Stimulated activated CD4-positive, alpha-beta T cell treated with anti-CD3 and anti-CD28 coated beads, Interleukin-2, amount 100 ng/mL, for 4 hours (primary cell): ENCODE measurements at places on chromosomes 5 and 9.

GRCh38 chr9:114155995-114156656 is 789 bp downstream of the COL27A1 start:
- peak; percentile 14 for DNase-seq

- no peak for DNase-seq
These were observed 130.0 kb upstream of the DMRTA1 start for GRCh38 chr9:22316645-22317044.

GRCh38 chr5:80676706-80677105 is 21.9 kb upstream of the DHFR start:
- DNase-seq: no peak

GRCh38 chr9:105437704-105438103 is 10.1 kb upstream of the FSD1L start:
- DNase-seq: no peak

GRCh38 chr5:1884678-1885403 is 2.1 kb upstream of the IRX4 start:
- no peak for DNase-seq

- DNase-seq: no peak
These were observed 158.5 kb downstream of the C9orf50 start for GRCh38 chr9:129462360-129462759.

DNA sequence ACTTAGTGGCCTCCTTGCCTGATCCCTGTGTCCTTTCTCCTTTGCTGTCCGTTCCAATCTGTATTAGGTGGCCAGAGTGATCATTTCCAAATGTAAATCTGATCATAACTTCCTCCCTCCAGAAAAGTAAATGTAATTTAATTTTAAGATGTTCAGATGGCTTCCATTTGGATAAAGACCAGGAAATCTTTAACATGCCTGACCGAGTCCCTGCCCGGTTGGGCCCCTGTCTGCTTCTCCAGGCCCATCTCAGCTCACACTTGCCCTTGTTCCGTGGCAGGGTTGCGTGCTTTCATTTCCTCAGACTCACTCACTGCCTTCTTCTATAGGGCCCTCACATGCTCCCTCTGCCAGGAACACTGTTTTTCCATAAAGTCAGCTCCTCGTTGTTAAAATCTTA is 7.6 kb downstream of the MAP3K1 start:
- DNase-seq: no peak

GRCh38 chr5:127582773-127583370 is 65.4 kb downstream of the PRRC1 start:
- DNase-seq: no peak

- DNase-seq: no peak
These were observed 138.9 kb upstream of the IRX4 start for GRCh38 chr5:2021484-2022176.
